ENCODE measurements at places on chromosomes 1 and 21. TPM values are rescaled to one million over a fixed set of nuclear protein-coding genes. Genes with fewer than 3 reads are reported as not detected.

Gene C1orf21
- 50.9 TPM for total RNA-seq

Gene KRTAP10-2
- total RNA-seq = not detected

Gene HPCAL4
- total RNA-seq = not detected

Gene FBLIM1
- total RNA-seq = 53.4 TPM

Gene MYOG
- not detected for total RNA-seq

Gene TRIM67
- not detected for total RNA-seq

Gene OLFML3
- total RNA-seq = 139 TPM

Gene CDCA8
- 1.5 TPM for total RNA-seq

Gene USH2A
- not detected for total RNA-seq

Gene EFNA1
- total RNA-seq = 0.17 TPM

Gene LCE3E
- total RNA-seq = not detected

Gene OSCP1
- 15.7 TPM for total RNA-seq

Gene PRDX6
- total RNA-seq = 227 TPM

Gene CELF3
- total RNA-seq = not detected

Gene SETD4
- total RNA-seq = 17.0 TPM

Gene INKA2
- total RNA-seq = 2.6 TPM

Gene SMIM1
- total RNA-seq = 2.8 TPM

Gene SPRR2G
- not detected for total RNA-seq

Gene DMBX1
- not detected for total RNA-seq

Gene CSF3R
- not detected for total RNA-seq

Gene LCE1C
- total RNA-seq = not detected

Gene NBPF6
- not detected for total RNA-seq

Gene TMEM51
- 8.3 TPM for total RNA-seq

Gene LRRC3
- total RNA-seq = 0.66 TPM

Gene DNTTIP2
- 21.5 TPM for total RNA-seq

Gene ATAD3A
- 25.1 TPM for total RNA-seq

Gene C1orf185
- total RNA-seq = not detected

Gene GSTM1
- total RNA-seq = 0.15 TPM

Gene PDZK1IP1
- not detected for total RNA-seq

Gene PCAT6
- not detected for total RNA-seq

Gene C1orf53
- total RNA-seq = 2.2 TPM

Gene FMO3
- 15.6 TPM for total RNA-seq

Gene DIRAS3
- 1.3 TPM for total RNA-seq

Gene MAD2L2
- total RNA-seq = 44.2 TPM

Gene ADGRL2
- total RNA-seq = 112 TPM

Gene DNM3
- 2.0 TPM for total RNA-seq

Gene SZRD1
- total RNA-seq = 47.1 TPM

Gene RAVER2
- total RNA-seq = 4.6 TPM

Gene CAMTA1
- 37.9 TPM for total RNA-seq

Gene PLA2G2D
- not detected for total RNA-seq

Gene VAV3
- total RNA-seq = under 0.01 TPM

Gene PRAMEF18
- not detected for total RNA-seq

Gene FCN3
- not detected for total RNA-seq

Gene PRAMEF27
- total RNA-seq = not detected

Gene RCSD1
- total RNA-seq = 0.87 TPM

Gene ESRRG
- total RNA-seq = 0.29 TPM

Gene F3
- total RNA-seq = 3.8 TPM

Gene LCE2B
- not detected for total RNA-seq

Gene ALDH9A1
- 297 TPM for total RNA-seq

Gene MAP7D1
- total RNA-seq = 124 TPM

All from smooth muscle cell of trachea (primary cell).